ENCODE measurements at places on chromosomes 3 and 15. TPM values are rescaled to one million over a fixed set of nuclear protein-coding genes. Genes with fewer than 3 reads are reported as not detected.

The ATG3 gene
- 95.8 TPM for total RNA-seq

DNA sequence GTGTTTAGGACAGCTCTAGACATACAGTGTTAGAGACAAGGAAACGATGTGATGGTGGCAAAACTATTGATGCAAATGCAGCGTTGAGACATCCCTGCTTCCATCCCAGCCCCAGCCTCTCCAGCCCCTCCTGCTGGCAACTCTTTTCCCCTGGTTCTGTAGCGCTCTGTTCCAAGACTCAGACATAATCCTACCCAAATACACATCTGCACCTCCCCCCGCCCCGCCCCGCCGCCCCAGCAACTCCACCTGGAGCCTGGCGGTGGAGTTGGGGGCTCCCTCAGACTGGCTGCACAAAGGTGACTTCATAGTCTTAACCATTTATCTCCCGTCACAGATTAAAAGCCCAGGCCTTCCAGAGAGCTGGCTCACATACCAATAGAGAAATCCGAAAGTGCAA lies 7.2 kb upstream of the SEC22A start:
- DNase-seq: peak; percentile 23

GRCh38 chr15:92226020-92226612 lies 167.6 kb upstream of the ST8SIA2 start:
- DNase-seq: peak; percentile 20

The ST3GAL6 gene
- total RNA-seq: 2.6 TPM

The COLQ gene
- total RNA-seq: 0.26 TPM

All from fibroblast of lung (primary cell).